Pancreas (tissue), 10 donors: ENCODE measurements at places on chromosomes 7 and 10.
A peak's percentile ranks its signal among the peaks of the same experiment; 100 is the strongest.

DNA sequence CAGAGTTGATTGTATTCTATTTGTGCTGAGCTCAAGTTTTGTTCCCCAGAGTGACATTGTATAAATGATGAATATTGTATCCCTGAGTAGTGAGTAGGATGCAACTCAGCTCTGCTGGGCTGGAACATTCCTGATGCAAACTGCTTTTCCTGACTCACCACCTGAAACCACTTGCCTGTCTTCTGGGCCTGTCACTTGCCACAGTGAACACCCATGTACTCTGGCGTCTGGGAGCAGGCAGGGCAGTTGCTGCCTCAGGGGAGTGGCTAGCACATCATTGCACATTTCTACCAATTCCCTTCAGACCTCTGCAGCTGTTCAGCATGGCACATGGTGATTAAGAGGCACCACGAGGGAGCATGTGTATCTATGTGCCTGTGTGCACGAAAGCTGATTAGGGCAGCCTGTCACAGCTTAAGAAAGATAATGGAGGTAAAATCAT, 157.3 kb downstream of the SND1 start:
- no peak for DNase-seq

DNA sequence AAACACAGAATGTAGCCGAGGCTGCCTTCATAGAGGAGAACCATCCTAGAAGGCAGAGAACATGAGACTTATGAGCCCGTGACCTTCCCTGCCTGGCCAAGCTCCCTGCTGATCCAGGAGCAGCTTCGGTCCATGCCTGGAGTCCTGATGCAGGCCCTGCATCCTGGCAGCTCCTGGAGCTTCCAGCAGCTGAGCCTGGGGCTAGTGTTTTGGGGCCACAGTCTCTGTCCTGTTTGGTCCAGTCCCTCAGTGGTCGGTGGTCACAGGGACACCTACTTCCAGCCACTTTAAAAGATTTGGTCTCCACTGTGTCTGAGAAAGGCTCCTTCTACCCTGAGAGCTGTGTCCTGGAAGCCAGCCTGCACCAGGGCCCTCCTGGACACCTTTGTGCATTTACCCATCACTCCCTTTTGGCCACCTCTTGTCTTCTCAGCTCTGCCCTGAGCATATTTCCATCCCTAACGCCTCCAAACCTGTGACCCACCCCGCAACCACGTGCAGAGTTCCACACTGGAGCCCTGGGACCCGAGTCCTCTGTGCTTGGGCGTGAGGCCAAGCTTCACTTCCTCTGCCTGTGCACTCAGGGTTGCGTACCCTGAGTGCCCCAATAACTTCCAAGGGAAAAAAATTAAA, 315.2 kb upstream of the ZNF32 start:
- peak; percentile 5 for DNase-seq

DNA sequence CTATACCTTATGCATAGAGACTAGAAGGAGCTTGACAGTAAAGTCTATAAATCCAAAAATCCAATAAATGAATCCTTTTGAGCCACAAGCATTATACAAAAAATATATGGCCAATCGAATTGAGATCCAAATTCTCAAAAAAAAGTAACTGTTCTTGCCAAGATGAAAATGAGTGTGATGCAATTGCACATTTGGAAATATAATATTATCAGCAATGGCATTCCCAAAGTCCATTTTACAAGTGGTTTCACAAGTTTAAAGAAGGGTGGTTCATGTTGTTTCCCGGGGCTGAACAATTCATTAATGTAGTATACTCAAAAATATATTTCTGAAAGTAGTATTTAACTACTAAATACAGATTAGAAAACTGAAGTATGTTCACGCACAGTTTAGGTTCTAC, 7.3 kb downstream of the RP9 start:
- no peak for DNase-seq

- DNase-seq: no peak
These were observed 46.4 kb downstream of the TMEM168 start for GRCh38 chr7:112743811-112744210.

DNA sequence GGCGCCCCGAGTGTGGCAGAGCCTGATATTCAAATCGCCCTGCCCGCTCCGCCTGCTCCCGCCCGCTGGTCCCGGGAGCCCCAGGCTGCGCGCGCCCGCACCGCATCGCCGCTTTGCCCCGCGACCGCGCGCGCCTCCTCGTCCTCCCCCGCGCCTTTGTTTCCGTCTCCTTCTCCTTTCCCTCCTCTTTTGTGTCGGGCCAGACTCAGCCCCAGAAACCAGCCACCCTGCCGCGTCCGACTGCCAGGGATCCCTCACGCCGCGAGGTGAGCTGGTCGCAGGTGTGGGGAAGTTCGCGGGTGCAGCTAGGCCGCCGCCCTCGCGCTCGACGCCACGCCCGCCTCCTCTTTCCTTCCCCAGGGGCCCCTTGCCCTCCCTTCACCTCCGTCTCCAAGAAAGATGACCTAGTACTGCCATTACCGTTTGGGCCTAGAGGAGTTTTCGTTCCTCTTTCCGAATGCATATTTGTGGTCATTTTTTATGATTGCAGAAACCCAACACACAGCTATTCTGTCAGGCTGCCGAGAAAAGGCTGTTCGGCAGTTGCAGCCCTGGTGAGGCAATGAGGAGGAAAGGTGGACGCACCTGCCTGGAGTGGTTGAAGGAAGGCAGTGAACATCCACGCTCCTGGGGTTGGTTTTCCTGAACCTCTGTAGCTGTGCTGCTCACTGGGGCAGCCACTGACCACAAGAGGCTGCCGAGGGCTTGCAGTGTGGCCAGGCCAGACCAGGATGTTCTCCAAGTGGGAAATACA, 107.3 kb downstream of the SNX10 start:
- DNase-seq: peak; percentile 51

- DNase-seq: no peak
These were observed 17.1 kb downstream of the LRRN3 start for GRCh38 chr7:111108000-111108399.

- DNase-seq: no peak
These were observed 3.1 kb downstream of the FLNC start for GRCh38 chr7:128833148-128833945.

GRCh38 chr7:130970696-130971095, 236.7 kb upstream of the KLF14 start:
- no peak for DNase-seq

DNA sequence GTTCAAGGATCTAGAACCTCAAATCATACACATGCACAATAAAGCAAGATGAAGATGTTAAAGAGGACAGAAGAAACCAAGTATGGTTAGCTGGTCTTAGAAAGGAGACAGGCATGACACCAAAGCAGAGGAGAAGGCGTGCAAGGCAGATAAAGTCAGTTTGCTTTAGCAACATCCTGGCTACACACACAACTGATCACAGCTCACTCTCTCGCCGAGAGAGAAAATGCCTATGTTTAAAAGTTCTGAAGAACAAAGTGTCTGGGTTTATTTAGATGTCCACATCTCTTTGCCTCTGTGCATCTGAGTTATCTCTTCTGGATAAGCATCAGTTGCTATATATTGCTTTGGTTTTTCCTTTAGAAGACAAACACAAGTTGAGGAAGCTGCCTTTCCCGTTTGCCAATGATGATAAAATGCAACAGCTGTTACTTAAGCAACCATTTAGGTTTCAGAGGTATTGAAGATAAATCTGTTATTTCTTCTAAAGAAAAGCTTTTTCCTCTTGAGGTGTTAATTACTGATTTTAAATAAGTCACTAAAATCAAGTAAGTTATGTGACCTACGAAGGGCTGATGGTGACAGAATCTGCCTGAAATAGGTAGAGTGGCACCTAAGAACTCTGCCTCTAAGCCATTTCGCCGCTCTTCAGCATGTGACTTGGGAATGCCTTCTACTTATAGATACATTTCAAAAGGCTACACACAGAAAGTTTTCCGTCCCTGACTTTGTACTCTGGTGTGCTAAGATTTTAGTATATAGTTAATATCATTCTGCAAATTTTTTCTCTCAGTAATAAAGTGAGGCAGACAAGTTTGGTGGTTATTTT, 146.2 kb upstream of the ASAH2 start:
- DNase-seq: no peak

- DNase-seq: no peak
These were observed 825.8 kb upstream of the POM121L12 start for GRCh38 chr7:52209614-52210013.

- DNase-seq: no peak
These were observed 79.5 kb downstream of the HIPK2 start for GRCh38 chr7:139698278-139698677.

DNA sequence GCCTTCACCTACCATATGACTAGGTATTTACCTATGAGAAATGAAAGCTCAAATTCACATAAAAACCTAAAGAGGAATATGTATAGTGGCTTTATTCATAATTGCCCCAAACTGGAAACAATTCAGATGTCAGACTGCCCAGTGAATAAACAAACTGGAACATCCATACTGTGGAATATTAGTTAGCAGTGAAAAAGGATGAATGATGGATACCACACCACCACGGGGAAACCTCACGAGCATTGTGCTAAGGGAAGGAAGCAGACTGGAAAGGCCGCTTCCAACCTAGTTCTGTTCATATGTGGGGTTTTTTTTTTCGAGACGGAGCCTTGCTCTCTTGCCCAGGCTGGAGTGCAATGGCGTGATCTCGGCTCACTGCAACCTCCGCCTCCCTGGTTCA, 16.8 kb downstream of the GTF2IRD1 start:
- DNase-seq: no peak

DNA sequence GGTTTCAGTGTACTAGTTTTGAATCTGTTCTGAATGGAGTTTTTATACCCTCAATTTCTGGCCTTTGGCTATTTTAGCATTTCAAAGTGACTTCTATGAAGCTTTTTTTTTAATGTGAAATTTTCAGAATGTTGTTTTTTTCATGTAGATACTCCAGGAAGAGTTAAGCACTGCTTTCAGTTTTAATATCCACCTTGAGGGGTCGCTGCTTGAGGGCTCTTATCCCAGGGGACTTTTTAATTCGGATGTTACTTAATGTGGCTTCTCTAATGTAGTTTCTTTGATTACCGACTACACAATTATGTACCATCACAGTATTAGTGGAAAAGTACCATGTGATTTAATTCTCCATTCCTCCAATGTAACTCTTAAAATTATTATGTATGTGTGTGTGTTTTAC, 5.2 kb downstream of the IFIT5 start:
- no peak for DNase-seq

- DNase-seq: no peak
These were observed 18.6 kb downstream of the FGFR2 start for GRCh38 chr10:121579656-121580055.

DNA sequence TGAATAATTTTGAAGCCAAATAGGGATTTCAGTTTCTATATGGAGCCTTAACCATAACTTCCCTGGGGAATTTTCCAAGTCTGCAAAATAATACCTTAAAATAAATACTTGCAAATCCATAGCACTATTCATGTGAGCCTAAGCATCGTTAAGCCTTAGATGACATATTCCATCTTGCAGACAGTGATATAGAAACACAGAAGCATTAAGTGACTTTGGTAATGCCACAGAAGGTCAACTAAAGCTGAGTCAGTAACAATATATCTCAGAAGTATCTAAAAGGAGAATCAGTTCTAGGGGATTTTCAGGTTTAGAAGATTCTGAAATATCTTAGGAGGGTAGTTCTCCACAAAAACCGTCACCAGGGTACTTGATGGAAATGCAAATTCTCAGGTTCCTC, 163.4 kb upstream of the COL1A2 start:
- no peak for DNase-seq

- DNase-seq: no peak
These were observed 83.3 kb downstream of the NT5C2 start for GRCh38 chr10:103109821-103110220.

DNA sequence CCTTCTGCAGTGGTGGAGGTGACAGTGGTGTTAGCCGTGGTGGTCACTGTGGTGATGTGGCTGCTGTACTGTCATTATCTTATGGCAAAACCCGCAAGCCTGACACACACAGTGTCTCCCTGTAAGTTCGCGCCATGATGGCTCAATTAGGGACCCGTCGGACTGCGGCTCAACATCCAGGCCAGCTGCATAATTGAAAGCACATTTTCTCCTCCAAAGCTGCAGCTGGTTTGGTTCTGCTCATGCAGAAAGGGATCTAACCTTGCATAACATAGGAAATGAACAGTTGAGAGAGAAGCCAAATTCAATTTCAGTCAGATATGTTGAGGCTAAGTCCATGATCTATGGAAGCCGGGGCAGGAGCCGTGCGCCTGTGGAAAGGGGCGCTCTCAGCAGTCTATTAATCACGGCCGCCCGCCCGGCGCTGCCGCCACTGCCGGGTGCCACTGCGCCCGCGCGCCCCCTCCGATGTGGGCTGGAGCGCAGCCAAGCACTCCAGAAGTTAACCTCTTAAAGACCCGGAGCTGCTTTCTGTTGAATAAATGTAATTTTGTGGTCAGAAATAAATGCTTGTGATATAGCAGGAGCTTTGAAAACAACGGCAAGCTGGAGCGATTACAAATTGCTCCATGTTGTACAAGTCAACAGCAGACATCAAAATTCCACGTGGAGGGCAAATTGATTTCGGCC, 227.7 kb downstream of the CUX1 start:
- DNase-seq: no peak

DNA sequence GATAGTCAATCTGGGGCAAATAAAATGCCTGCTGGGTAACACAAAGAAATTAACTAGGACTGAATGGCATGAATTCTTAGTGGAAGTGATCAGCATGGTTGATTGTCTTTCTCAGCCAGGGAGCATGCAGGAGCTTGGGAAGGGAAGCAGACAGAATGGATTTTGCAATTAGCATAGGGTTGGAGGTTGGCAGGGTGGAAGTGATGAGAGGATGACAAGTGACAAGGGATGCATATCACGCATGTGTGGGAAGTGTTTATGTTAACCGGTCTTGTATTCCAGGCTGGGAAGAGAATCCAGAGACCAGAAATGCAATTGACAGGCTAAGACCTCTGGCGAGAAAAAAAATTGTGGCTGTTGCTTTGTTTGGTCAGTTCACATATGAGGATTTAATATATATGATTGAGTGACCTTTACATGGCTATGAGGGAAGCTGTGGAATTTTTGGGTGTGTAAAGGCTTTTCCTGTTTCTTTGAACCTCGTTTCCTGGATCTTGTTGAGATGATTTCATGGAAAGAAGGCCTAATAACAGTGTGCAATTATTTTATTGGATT, 8.3 kb downstream of the MDFIC start:
- no peak for DNase-seq

DNA sequence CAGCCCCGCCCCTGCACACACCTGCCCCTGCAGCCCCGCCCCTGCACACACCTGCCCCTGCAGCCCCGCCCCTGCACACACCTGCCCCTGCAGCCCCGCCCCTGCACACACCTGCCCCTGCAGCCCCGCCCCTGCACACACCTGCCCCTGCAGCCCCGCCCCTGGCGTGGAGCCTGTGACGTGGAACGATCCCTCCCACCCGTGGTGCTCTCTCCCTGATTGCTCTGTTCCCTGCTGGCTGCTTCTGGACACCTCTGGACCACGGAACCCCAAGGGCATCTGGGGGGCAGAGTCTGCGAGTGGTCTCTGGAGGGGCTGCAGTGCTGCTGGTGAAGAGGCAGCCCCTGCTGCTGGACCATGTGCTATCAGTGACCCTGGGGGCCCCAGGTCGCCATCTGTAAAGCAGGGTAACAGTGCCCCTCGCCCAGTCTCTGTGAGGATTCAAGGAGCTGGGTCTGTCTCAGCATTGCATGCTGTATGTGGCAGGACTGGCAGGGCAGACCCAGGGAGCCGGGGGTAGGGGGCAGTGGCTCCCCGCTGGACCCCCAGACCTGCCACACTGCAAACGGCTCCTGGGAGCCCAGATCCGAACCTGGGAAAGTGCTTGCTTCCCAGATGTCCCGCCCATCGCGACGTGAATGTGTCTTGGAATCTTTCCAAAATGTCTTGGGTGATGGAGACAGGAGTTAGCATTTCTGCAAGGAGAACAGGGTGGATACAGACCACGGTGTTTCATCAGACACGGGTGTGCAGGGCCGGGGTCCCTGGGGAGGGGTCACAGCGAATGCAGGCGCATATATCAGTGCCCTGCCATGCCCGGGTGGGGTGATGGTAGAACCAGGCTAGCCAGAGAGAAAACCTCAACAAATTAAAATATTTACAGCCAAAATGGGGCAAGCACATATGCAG, 27.9 kb upstream of the NKX6-2 start:
- DNase-seq: no peak
